WTC11 (cell line): ENCODE measurements at places on chromosomes 13 and 19.

GRCh38 chr19:8609279-8610040, 1.1 kb downstream of the ADAMTS10 start:
- DNase-seq: peak; percentile 72

GRCh38 chr13:69296130-69296529, 811.5 kb upstream of the ATXN8OS start:
- no peak for DNase-seq

- no peak for DNase-seq
Observed at GRCh38 chr13:91153372-91153771, 194.1 kb upstream of the MIR17HG start.

GRCh38 chr19:2803486-2804155, 16.0 kb upstream of the ZNF554 start:
- DNase-seq: no peak

DNA sequence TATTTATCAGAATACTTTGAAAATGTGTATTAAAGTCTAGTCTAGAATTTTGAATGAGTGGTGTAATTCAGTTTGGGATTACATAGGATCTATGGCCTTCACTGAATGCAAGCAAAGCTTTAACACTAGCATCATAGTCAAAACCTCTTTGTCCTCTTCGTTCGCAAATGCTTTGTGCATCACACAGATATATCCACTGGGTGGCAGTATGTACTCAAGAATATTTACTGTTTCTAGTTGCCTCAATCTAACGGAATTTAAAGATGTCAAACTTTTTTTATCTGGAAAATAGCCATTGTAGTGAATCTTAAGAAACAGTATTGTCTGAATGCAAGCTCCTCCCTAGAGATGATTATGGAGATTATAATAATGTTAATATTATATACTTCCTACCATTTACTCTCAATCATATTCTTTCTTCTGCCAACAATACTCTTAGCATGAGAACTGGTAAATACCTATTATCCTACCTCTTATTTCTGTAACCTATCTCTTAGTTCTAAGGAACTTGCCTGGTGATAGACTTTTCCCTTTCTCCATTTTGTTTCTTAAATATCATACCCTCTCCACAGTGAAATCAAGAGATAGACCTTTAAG, 25.8 kb downstream of the LACC1 start:
- DNase-seq: no peak
